Nephron progenitor cell (in vitro differentiated cells): ENCODE measurements at places on chromosomes 5 and 9.
A peak's percentile ranks its signal among the peaks of the same experiment; 100 is the strongest.

DNA sequence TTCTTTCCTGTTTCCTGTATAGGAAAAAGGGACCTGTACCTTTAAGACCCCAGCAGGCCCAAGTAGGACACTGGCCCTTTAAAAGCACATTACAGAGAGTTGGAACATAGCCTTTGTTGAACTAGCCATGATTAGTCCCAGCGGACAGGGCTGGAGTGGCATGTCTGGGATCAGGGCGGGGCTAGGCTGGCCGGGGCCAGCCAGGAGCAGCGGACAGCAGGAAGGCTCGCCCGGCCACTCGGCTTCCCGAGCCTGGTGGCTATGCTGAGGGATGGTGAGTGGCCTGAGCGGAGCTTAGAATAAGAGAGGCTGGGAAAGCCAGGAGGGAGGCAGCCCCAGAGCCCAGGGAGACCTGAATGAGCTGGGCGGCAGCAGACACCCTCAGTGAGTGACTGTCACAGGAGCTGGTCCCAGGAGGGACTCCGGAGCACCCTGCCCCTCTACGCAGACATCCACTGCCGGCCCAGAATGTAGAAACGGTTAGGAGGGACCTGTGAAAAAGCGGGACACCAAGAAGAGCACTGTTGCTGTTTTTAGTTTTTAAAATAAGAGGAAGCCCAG is 92.1 kb downstream of the DAB2IP start:
- peak; percentile 85 for DNase-seq

DNA sequence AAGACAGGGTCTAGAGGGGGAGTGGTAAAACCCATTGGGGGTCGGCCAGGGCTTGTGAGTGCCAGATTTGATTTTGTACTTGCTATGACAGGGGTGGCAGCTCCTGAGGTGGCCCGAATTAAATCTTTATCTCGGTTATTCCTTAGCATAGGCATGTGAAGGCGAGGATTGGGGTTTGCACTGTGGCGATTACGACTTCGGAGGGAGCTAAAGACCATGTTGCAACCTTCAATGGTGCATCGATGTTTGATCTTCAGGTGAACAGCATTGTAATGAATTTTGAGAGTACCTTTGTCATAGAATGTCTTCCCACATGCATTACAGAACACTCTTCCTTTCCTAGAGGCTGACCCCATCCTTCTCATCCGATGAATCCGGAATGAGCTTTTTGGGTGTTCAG is 433.9 kb downstream of the BNC2 start:
- DNase-seq: no peak

GRCh38 chr5:178323541-178323865 is 90.9 kb upstream of the PHYKPL start:
- DNase-seq: no peak

GRCh38 chr5:143752165-143752850 is 59.7 kb upstream of the HMHB1 start:
- no peak for DNase-seq

- DNase-seq: no peak
Measured at GRCh38 chr5:137231540-137231939, 267.6 kb downstream of the SPOCK1 start.

DNA sequence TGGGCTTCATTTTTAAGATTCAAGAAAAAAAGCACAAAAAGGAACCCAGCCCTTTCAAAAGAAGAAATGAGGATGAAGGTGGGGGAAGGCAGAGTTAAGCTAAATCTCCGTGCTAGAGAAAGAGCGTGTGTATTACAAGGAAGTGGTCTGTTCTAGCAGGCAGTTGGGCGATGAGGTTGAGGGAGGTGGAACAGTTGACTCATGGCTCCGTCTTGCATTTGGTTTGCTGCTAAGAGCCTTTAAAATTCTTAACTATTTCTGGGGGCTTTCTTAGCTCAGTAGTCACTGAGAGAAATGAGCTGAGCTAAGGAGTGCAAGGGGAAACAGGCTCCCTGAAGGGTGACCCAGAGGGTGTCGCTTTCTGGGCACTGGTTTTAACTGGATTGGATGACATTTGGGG is 117.4 kb downstream of the GCNT1 start:
- DNase-seq: no peak

- no peak for DNase-seq
Measured at GRCh38 chr5:76522103-76522935, 100.9 kb downstream of the F2RL2 start.

DNA sequence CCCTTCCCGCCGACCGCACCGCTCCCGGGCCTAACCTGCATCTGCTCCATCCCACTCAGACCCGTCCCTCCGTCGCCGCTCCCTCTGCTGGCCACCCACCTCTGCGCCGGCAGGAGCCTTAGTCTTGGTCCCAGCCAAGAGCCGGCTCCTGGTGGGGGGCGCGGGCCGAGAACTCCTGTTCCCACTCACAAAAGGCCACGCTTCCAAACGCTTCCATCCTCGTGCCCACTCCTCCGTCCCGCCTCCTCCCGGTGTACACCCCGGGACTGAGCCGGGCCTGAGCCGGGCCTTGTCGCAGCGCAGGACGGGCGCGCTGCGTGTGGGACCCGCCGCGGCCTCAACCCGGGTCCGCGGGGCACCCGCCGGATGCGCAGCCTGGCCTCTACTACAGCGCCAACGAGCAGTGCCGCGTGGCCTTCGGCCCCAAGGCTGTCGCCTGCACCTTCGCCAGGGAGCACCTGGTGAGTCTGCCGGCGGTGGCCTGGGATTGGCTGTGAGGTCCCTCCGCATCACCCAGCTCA is 7.5 kb downstream of the ADAMTS13 start:
- DNase-seq: peak; percentile 79

GRCh38 chr9:4690144-4690543 is 10.8 kb downstream of the CDC37L1 start:
- DNase-seq: no peak

- DNase-seq: no peak
Measured at GRCh38 chr9:17658237-17658636, 79.4 kb downstream of the SH3GL2 start.

DNA sequence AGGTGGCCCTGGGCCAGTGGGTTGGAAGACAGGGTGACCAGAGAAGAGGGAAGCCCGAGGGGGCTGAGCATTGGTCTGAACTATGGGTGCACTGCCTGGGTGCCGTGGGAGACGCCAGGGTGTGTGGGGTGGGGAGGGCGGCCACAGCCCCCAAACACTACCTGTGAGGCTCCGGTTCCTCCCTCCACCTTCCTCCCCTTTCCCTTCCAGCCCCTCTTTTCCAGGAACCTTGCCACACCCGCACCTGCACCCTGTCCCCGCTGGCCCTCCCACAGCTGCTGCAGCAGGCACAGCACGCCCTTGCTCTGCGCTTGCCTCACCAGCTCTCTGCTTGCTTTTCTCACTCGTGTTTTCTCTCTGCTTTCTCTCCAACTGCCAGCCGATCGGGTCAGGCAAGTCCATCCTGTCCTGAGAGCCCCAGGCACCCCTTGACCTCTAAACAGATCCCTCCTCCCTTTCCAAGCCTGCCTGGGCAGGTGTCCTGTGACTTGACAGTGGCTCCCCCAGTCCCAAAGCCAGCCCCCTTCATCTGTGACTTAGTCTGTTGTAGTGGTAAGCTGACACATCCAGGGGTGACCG is 193.7 kb downstream of the MSX2 start:
- no peak for DNase-seq

GRCh38 chr9:4875559-4875958 is 82.8 kb downstream of the RCL1 start:
- DNase-seq: no peak

- DNase-seq: no peak
Measured at GRCh38 chr9:18766989-18767550, 265.9 kb downstream of the SAXO1 start.

GRCh38 chr9:131997779-131998178 is 81.9 kb downstream of the MED27 start:
- no peak for DNase-seq

GRCh38 chr9:104263942-104264341 is 169.8 kb downstream of the SMC2 start:
- no peak for DNase-seq

DNA sequence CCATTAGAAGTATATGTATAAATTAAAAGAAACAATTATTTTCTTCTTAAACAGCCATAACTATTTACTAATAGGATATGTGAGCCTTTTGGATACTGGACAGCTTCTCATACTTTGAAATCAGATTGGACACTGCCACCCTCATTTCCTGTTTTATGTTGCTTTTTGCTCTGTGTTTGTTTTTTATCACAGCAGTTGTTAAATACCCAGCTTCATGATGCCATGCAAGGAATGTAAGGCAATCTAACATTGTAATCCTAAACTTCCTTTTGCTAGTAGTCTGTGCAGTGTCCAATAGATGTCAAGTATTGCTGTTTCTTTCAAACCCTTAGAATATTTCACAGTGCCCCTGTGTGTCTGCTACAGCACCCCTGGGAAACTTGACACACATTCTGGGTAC is 56.2 kb downstream of the CNTLN start:
- no peak for DNase-seq

- no peak for DNase-seq
Measured at GRCh38 chr5:118249386-118249785, 739.0 kb downstream of the DTWD2 start.

DNA sequence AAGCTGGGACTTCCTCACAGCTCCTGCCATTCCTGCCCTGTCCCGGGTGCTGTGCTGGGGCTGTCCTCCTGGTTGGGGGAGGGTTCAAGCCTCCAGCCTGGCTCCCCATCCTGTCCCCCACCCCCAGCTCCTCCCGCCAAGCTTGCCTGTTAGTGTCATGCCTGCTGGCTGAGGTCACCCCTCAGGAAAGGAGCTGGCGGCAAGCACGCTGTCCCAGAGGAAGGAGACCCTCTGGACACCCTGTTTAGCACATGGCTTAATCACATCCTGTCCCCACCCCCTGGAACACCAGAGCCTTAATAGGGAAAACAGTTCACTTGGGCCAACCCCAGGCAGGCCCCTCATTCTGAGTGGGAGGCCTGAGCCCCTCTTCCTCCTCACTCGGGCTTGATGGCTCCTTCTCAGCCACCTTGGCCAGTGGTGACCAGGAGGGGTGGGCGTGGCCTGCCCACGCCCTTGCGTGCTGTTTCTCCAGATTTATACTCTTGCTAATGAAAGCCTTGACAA is 9.2 kb upstream of the PHYHD1 start:
- peak; percentile 23 for DNase-seq

DNA sequence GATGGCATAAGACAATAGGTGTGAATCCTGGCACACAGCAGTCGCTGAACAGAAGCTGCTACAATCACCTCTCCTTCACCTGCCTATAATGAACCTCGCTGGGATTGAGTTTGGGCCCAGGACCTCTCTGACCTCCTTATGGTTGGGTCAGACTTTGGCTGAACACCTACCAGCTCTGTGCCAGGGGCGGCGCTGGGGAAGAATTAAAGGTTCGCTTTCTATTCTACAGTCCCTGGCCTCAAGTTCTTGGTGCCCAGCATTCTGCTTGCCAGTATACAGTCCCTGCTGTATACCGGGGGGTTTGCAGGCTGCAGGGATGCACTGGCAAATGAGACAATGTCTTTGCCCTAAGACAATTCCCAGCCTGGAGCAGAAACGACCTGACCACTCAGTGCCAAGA is 895 bp upstream of the STRBP start:
- DNase-seq: no peak

GRCh38 chr5:501831-502184 is 22.4 kb downstream of the SLC9A3 start:
- no peak for DNase-seq

- DNase-seq: no peak
Measured at GRCh38 chr9:123679330-123679987, 250.5 kb downstream of the DENND1A start.

DNA sequence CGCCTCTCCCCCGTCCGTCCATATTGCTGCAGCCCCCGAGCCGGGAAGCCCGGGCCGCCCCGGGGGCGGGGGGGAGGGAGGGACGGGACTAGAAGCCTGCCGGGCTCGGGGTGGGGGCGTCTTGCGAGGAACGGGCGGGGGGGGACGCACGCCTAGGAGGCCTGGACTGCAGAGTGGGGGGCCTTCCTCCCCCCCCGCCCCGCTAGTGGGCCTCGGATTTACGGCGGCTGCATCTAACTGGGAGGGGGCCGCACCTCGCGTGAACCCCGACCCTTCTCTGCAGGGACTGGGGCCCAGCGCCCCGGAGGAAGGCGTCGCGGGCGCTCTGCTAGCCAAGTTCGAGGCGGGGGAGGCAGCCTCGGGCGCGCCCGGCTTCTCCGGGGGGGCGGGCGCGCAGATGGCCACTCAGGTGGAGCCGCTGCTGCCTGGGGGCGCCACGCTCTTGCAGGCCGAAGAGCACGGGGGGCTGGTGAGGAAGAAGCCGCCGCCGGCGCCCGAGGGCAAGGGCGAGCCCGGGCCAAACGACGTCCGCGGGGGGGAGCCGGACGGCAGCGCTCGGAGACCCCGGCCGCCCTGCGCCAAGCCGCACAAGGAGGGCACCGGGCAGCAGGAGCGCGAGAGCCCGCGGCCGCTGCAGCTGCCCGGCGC is at the start of gene LARP1:
Gene LARP1 (plus strand): TSS at position 17 of the 648 bp plus-strand sequence. CDS start 381 bp downstream, at position 398.
- DNase-seq: peak; percentile 61

DNA sequence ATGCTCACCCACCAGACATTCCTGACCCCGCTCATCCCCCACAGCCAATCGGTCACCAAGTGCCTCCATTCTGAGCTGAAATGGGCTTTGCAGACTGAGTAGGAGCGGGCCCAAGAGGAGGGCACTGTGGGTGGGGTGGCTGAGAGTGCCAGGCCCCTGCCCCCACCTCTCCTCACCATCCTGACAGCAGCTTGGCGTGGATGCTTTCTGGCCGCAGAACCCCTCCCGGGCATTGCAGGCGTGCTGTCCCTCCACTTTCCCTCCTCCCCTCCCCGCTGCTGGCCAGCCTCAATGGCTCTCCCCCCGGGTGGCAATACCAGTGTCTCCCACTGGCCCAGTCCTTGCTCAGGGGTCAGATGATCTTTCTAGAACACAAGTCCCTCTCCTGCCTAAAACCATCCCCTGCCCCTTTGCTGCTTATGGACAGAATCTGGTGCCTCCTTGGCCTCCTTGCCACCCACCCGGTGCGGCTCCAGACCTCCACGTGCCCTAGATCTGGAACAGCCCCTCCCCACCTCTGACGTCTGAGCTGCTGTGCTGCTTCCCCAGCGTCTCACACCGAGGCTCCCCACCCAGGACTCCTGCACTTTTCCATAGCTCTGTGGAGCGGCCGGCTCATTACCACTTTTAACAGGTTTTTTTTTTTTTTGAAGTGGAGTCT is 6.1 kb downstream of the FLT4 start:
- DNase-seq: no peak

- no peak for DNase-seq
Measured at GRCh38 chr5:72834924-72835323, 18.5 kb downstream of the TNPO1 start.

GRCh38 chr5:149837680-149838269 is 106.8 kb downstream of the PDE6A start:
- DNase-seq: peak; percentile 73

- DNase-seq: peak; percentile 15
Measured at GRCh38 chr5:44774279-44774880, 34.4 kb upstream of the MRPS30 start.

- no peak for DNase-seq
Measured at GRCh38 chr5:67305913-67306710, 109.5 kb upstream of the CD180 start.
